Esophagus mucosa (tissue), 1 donor: ENCODE measurements at places on chromosomes 4 and X. TPM values are rescaled to one million over a fixed set of nuclear protein-coding genes. Genes with fewer than 3 reads are reported as not detected.

RBM46 gene
- total RNA-seq, result not detected

SOX3 gene
- not detected for total RNA-seq

GLOD5 gene
- total RNA-seq, result 0.52 TPM

EFHC2 gene
- total RNA-seq, result 0.80 TPM

FAM156B gene
- total RNA-seq, result 5.7 TPM

H2BW2 gene
- total RNA-seq, result not detected

RBM3 gene
- 273 TPM for total RNA-seq

GLRA2 gene
- total RNA-seq, result not detected

RADX gene
- 0.76 TPM for total RNA-seq

HPGDS gene
- not detected for total RNA-seq

MAGEC1 gene
- not detected for total RNA-seq
